ENCODE measurements at places on chromosomes 7 and 10.

DNA sequence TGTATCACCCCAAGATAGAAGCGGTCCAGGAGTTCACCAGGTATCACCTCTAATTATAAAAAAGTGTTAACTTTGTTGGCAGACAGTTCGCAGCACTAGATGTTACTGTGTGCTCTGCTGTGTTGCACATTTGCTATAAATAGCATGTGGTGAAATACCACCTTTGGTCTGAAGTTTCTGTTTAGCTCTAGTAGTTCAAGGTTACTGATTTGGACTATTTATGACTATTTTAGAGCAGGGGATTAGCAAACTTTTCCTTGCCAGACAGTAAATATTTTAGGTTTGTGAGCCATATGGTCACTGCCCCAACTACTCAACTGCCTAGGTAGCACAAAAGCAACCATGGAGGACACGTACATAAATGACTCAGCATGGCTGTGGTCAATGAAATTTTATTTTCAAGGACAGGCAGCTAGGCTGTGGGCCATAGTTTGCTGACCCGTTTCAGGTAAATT lies 16.5 kb downstream of the DENND10 start:
- no peak for DNase-seq

DNA sequence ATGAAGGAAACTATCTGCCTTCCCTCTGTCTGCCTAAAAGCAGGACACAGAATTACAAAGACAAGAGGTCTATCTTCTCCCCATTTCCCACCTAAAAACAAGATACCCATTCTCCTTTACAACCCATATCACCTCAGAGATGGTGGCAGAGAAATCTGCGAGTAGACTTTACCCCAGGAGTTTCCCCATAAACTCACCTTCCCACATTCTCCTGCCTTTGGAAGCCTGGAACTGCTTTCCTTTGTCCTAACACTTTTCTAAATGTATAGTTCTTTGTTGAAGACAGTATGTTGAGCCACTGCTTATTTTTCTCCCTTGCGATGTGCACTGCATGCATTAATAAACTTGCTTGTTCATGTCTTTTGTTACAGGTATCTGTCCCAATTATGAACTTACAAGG lies 8.0 kb downstream of the SHTN1 start:
- no peak for DNase-seq

DNA sequence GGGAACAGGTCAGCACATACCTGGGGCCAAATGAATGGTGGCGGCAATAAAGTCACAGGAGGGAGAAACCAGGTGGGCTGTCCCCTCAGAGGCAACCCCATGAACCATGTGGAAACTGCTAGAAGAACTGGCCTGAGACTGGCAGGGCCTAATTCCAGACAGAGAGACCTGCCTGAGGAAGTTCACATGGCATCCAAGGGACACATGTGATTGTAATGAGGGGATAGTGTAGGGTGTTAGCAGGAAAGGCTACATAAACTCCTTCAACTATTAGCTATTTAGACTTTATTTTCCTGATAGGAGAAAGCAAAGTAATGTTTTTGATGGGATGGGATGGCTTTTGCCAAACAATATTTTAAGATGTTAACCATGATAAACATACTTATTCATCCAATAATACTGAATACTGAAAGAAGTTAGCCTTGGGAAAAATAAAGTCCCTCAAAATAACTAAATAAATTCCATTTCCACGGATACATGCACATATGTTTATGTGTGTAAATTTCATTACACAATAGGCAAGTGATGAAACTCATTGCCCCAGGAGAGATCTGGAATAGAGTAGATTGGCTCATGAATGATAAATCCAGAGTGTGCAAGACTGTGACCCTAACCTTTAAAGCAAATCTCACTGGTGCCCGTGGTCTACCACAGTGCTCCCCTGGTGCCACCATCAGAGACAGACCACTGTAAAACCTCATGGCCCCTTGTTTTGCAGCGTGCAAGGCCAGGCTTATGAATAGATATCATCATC lies 137.0 kb downstream of the NRF1 start:
- no peak for DNase-seq

GRCh38 chr7:33452805-33453502 lies 323.6 kb downstream of the BBS9 start:
- DNase-seq: no peak

DNA sequence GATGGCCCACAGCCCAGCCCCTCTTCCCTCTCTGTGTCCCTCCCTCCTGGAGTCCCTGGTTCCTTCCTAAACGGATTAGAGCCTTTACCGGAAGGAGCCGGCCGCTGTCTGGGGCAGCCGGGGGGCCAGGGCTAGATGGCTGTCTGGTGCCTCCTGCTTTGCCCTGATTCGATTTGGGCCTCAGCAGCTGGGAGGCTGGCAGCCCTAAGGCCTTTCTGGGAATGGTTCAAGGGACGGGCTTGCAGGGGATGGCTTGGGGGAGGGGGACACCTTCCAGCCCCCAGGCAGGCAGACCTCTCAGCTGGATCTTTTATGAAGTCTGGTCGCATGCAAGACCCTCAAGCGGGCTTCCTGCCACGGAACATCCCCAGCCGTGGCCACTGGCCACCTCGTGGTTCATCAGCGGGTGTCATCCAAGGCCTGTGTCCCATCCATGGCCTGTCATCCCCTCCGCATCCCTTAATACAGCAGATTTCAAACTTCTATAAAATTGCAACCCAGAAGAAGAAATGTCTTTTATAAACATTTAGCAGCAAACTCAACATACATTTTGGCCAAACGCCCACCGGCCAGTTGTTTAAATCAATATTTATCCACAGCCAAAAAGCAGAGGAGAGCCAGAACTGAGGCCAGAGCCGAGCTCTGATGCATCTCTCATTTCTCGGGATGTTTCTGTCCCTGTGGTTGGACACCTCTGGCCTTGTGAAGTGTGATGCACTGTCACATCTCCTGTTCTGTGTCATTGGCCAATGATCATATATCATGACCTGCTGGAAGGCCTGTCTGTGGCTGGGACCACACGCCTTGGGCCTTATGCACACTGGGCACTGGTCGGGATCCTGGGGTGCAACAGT lies 52.0 kb downstream of the GTF2IRD1 start:
- no peak for DNase-seq
